ENCODE measurements at places on chromosomes 2 and 18.

DNA sequence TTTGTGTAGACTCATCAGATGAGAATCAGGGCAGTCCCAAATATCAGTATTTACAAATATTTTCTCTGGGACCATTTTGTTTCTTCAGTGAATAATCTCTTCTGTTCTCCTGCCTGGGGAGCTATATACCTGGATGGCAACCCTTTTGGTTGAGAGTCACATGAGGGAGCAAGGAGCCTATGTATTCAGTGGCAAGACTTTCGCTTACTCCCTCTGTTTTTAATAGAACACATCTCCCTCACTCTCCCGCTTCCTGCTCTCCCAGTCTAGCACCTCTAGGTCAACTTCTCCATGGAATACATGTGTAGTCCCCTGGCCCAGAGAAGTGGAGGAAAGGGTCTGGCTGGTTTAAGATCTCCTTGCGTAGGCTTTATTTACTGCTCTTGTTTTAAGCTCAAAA lies 600.3 kb downstream of the CCDC85A start:
- no peak for DNase-seq

GRCh38 chr2:170276925-170277629 lies 99.1 kb downstream of the MYO3B start:
- DNase-seq: no peak

DNA sequence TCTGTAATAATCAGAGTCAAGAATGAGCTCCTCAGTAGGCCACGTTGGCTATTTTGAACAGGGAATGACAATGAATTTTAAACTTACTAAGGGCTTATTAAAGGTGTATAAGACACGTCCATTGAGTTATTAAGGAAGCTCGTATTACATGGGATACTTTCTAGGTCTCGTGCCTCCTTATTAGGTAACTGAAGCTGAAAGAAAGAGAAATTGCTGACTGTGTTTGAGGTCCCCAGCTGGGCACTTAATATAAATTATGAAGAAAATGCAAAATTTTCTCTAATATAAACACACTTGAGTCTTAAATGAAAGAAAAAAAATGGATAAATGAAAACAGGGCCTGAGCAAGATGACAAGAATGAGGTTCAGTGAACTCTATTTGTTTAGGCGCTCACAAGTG lies 21.8 kb downstream of the CLUL1 start:
- DNase-seq: no peak

- no peak for DNase-seq
Measured at GRCh38 chr2:133576714-133577113, 8.5 kb upstream of the NCKAP5 start.

GRCh38 chr2:158988501-158988900 lies 20.1 kb downstream of the TANC1 start:
- no peak for DNase-seq

GRCh38 chr2:179796213-179797007 lies 65.0 kb downstream of the ZNF385B start:
- no peak for DNase-seq

GRCh38 chr2:197324801-197325200 lies 14.2 kb upstream of the ANKRD44 start:
- no peak for DNase-seq

- DNase-seq: no peak
Measured at GRCh38 chr2:54330926-54331835, 75.2 kb upstream of the TSPYL6 start.

DNA sequence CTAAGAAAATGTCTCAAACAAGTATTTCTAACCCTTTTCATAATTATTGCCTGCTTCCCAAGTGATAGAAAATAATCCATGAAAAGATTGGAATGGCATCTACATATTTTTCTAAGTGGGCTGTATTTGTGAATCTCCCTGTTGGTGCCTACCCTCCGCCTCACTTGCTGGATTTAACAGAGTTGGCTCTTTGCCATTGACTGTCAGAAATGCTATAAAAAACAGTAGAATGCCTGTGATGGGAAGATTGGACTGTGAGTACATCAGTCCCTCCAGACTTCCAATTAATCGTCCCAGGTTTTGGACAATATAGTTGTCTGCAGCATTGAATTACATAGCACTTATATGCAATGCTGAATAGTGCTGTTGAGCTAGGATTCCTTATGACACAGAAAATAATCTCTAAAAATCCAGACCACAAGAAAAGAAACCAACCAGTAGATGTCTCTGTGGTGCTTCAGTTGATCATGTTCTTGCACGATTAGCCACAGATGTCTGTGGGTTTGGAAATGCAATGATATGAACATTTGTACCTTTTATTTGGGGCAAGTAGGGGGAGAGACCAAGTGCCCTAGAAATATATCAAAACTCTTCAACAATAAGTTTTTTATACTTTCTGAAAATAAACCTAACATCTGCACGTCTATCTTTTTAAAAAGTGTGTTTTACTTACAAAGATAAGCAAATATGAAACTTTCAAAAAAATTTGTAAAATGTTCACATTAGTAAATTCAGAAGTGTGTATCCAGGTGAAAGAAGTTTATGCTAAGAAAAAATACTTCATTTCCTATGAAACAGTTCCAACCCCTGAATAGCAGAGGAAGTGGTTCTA lies 88.5 kb downstream of the DYNAP start:
- peak; percentile 18 for DNase-seq

GRCh38 chr2:85018049-85018447 lies 47.1 kb downstream of the KCMF1 start:
- DNase-seq: no peak

DNA sequence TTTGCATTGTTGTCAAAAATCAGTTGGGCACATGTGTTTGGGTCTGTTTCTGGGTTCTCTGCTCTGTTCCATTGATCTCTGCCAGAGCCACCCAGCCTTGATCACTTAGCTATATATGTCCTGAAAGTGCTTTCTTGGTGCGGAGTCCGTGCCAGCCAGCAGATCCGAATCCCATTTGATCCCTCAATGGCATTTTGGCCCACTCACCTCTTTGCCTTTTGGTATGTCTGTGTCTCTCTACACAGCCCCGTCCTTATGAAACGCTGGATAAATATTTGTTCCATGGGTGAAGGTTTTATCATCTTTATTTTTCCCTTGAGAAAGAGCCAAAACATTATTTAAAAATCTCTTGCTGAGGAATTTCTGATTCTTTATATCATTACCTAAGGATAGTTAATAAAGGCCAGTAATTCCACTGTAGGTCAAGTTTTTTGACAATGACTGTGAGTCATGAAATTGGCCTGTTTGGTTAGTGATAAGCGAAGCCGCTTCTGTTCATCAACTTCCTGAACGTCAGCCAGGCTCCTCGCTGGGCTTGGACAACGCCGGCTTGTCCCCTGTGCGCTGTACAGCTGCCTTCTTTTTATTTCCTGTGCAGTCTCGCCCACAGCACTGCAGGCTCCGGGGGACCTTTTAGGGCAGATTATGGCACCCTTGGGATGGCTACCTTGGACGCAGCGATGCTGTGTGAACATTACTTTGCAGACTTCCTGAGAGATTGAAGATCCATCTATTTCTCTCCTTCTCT lies 24.9 kb downstream of the MTCL1 start:
- no peak for DNase-seq

DNA sequence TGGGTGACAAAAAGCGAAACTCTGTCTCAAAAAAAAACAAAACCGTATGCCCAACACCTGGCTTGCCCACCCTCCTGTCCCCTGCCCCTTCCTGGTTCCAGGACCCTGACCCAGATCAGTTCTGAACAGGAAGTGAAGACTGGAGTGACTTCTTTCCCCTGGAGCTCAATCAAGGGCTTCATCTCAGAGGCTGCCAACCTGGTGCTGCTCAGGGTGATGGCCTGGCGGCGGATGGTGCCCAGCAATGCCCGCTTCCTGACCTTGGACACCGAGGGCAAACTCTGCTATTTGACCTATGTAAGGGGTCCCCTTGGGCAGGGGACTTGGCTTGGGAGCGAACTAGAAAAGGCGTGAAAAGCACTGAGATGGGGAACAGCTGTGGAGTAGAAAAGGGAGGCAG lies 5.9 kb downstream of the CATIP start:
- DNase-seq: no peak

- no peak for DNase-seq
Measured at GRCh38 chr2:171798156-171798820, 95.8 kb downstream of the SLC25A12 start.

GRCh38 chr2:55581435-55581834 lies 36.0 kb downstream of the PPP4R3B start:
- peak; percentile 7 for DNase-seq

DNA sequence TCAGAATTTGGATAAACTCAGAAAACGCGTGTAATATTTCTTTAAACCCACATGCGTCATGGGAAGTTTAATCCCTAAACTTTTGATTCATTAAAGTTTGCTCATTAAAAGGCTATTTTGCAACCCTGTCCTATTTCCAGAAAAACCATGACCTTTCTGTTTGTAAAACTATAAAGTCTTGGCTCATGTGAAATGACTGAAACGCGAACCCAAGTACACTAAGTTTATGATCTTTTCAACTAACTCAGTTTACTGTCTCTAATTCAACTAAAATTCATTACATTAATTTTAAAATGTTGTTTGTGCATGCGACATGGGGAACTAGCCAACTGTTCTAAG lies 3.9 kb upstream of the RPL31 start:
- DNase-seq: no peak

DNA sequence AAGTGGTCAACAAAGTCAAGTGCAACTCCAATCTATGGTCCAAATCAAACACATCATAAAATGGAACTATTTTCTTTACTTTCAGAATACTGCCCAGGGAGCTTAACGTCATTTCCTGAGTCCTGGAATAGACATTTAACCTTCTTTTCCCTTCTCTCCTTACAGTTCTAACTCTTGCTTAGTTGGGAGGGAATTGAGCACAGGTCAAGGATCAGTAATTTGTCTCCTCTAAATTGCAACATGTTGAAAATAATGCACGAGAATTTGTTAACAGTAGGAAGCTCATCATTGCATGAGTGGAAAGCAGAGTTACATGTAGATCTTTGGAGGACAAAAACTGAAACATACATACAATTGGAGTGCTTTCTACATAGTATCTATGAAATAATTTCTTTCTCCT lies 87.7 kb downstream of the MEP1B start:
- no peak for DNase-seq

DNA sequence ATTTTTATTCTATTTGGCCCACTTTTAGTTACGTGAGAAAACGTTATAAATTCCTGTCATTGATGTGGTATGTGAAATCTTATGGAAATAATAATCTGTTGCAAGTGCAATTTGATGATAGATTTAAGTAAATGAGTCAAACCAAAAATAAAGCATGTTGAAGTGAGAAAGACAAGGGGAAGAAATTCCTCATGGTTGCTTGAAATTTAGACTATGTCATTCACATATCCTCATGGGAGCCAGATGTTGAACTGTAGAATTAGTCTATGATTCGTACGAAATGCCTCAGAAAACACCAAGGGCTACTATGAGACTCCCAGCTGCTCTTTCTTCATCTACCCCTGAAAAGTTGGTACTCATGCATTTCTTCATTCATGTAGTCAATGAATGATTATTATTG lies 55.7 kb downstream of the KLHL14 start:
- DNase-seq: no peak

- DNase-seq: peak; percentile 45
Measured at GRCh38 chr2:62313449-62314227, 117.7 kb downstream of the B3GNT2 start.

- no peak for DNase-seq
Measured at GRCh38 chr18:79452190-79452990, 56.7 kb downstream of the NFATC1 start.

DNA sequence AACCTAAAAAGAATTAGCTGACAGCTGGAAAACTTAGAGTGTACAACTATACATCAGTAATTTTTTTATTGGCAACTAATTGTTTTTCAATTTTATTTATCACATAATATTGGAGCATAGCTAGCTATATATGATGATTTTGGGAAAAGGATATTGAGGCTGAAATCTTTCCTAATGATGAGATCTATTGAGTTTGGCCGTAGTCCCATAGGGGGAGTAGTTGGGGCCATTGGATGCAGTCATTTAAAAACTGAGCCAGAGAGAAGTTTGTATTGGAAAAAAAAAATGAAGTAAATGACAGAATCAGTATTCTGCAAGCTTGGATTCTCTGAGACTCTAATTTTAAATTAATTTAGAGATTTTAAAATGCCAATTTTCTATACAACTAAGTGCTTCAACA lies 179.8 kb downstream of the LTBP1 start:
- no peak for DNase-seq

GRCh38 chr2:55120634-55121359 lies 70.5 kb upstream of the RTN4 start:
- no peak for DNase-seq

DNA sequence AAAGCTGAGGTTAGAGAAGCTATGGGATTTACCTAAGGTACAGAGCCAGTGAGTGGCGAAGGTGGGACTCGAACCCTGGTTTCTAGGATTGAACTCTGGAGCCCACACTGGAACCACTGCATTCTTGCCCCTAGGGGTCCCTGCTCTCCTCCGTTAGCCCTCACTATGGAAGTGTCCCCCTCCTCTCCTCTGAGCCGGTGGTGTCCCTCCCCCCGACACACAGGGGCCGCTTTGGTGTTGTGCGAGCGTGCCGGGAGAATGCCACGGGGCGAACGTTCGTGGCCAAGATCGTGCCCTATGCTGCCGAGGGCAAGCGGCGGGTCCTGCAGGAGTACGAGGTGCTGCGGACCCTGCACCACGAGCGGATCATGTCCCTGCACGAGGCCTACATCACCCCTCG lies 8.5 kb upstream of the GMPPA start:
- DNase-seq: no peak

- no peak for DNase-seq
Measured at GRCh38 chr2:228615496-228615895, 434.0 kb upstream of the SPHKAP start.

DNA sequence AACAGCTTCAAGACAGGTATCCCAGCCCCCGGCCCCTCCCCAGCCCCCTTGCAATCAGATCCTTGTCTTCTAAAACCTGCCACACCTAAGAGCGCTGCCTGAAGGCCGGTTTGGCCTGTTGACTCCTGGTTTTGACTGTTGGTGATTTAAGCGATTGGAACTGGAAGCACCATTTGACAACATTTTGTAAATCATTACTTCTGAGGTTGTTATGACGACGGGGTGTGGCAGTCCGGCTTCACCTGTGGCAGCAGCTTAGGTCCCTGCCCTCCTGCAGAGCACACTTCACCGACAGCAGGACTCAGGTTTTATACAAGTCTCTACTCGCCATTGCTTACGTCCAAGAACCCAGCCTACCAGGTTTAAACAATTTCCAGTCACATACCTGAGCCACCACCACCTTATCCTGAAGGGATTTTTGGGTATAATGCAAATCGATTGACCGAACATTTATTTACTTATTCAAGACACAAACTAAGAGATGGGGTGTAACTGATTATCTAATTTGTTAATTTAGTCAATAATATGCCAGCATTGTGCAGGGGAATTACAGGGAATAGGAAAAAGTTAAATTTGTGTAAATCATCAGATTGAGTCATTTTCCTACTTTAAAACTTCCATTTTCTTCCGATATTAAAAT lies 707 bp upstream of the DGUOK start:
- DNase-seq: no peak

DNA sequence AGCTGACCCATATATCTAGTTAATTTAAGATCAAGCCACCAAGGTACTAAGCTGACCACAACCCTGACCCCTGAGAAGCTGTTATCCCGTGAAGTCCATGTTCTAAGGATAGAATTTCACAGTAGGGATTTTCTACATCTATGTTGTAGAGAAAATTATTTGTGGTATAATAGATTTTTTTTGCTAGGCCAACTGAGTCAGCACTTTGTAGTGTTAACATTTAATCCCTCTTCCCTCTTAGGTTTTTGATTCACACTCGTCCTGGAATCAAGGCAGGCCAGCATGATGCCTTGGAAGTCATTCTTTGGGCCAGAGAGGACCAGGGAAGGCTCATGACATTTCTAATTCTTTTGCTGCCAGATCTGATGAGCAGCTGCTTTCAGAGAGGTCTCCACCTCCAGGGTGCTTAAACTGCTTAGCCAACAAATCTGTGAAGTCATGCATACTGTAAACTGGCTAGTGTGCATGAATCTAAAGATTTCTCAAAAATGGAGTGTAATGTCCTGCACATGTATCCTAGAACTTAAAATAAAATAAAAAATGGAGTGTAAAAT lies 102.5 kb downstream of the RBM43 start:
- no peak for DNase-seq

Data from CD4-positive, alpha-beta T cell treated with Interleukin-15 for 4 hours (primary cell).